ENCODE measurements at places on chromosomes 5 and 9.

DNA sequence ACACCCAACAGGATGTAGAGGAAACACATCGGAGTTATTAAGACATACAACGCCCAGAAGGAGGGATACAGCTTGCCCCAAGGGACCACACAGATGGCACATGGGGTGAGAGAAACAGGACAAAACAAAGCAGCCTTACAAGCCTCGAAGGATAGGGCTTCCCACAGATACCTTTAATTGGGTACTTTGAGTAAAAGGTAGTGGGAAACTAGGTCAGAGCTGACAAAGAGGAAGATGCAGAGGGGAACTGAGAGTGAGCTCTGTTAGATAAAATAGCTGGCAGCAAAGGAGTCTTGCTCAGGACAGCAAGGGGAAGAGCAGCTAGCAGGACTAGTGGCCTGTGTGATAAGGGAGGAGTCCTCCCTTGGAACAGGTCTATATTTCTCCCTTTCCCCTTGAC, 48.2 kb downstream of the OTP start:
- no peak for DNase-seq

GRCh38 chr5:179805070-179805528, 1.6 kb downstream of the MGAT4B start:
- no peak for DNase-seq

- DNase-seq = no peak
Observed at GRCh38 chr5:132459983-132460838, 30.4 kb downstream of the IRF1 start.

DNA sequence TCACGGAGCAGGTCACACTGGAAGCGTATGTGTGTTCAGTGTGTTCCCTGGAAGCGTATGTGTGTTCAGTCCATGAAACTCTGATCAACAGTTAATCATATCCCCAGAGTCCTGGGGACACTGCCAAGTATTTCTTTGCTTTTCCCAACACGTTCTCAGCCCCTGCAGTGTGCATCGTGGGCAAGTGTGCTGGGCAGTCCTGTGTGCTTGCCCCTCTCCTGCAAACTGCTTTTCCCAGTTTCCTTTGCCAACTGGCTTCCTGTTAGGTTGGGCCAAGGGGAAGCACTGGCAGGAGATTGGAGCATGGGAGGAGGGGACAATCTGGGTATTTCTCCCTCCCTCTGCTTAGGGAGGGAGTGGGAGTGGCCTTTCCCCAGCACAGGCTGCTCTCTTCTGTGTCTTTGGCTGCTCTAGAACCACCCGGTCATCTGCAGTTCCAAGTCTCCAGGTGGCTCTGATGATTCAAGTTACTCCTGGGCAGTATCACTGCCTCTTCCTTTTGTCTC, 36.8 kb upstream of the NEK6 start:
- no peak for DNase-seq

GRCh38 chr5:73365990-73366667, 82.4 kb downstream of the FOXD1 start:
- no peak for DNase-seq

DNA sequence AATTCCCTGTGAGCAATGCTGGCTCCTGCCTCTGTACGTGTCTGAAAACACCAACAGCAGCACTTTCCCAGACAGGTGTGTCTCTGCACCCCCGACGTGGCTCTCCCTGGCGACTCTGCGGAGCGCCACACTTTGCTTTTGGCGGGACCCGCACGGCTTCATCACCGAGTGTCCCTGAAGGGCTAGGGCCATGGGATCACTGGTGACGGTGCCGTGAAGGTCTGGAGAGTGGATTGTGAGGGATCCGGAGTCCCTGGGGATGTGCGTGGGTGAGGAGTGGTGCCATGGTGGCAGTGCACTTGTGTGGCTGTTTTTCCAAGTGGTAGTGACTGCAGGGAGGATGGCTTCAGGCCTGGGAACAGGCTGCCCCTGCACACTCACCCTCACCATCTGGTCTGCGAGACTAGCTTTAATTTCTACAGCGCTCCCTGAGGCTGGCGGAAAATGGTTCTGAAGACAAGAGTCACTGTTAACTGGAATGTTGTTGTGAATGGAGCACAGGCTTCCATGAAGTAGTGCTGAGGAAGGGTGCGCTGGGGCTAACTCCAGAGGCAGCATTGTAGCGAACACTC, 3.2 kb downstream of the NKD2 start:
- DNase-seq = no peak

Measured in central memory CD8-positive, alpha-beta T cell (primary cell).